Aortic smooth muscle cell (primary cell): ENCODE measurements at places on chromosomes 4 and X. TPM values are rescaled to one million over a fixed set of nuclear protein-coding genes. Genes with fewer than 3 reads are reported as not detected.

SCOC gene
- total RNA-seq = 40.7 and 41.7 TPM in 2 replicates

STAP1 gene
- not detected in 2 replicates for total RNA-seq

SHROOM3 gene
- 7.0 and 13.7 TPM in 2 replicates for total RNA-seq

ETDA gene
- not detected in 2 replicates for total RNA-seq

POU3F4 gene
- under 0.01 TPM in 1 of 2 replicates, not detected in the other for total RNA-seq
